Activated CD4-positive, alpha-beta memory T cell treated with anti-CD3 and anti-CD28 coated beads, Interleukin-2, amount 10 ng/mL, durations not matched to agents 7 days and 5 days (primary cell): ENCODE measurements at places on chromosomes 7 and 10. TPM values are rescaled to one million over a fixed set of nuclear protein-coding genes. Genes with fewer than 3 reads are reported as not detected.

GRCh38 chr10:60942788-60943315 is 1.1 kb downstream of the RHOBTB1 start:
- peak; percentile 53 for DNase-seq

DNA sequence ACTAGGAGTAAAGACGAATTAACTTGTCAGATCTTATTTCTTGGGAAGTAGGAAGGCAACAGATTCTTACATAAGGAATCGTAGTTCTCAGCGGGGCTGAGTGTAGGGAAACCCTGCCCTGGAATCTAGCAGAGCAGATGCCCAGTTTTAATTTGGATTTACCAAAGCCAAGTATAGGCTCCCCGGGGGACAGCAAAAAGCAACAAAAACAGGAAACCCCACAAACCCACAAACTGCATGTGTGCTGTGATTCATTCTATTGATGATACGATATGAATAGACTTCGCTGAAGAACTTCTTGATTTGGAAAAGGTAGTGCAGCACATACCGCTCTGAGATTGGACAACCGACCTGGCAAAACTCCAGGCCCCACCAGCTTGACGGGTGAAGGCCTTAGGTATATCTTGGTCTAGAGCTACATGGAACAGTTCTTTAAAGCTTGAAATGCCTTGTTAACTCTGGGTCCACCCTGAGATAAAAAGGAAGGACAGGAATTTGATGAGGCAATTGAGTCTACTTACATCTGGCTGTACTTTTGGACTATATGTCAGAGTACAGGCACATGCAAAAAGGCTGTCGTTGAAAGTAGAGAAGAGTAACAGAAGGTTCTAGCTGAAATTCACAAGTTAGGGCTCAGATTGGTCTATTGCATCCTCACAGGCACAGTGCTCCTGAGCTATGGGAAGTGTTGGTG is 49.1 kb downstream of the STRA8 start:
- DNase-seq, result peak; percentile 21

- DNase-seq, result no peak
Observed at GRCh38 chr10:91907914-91908336, 1.4 kb downstream of the FGFBP3 start.

DNA sequence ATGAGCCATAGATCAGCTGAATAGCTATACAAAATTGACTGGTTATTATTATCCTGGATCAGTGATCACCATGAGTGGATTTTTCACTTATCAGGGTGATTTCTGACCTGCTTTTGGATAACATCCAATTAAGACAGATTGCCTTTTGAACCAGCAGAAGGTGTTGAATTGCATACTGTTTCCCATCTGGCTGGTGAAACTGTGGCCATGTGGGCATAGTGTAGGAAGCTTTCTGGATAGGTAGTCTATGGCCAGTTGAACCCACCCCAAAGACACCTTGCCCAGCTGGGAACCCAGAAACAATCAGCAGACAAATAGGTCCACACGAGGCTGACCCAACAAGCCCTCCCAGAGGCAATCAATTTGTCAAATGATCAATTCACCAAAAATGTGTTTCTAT is 29.3 kb downstream of the DNAJC12 start:
- DNase-seq, result no peak

DNA sequence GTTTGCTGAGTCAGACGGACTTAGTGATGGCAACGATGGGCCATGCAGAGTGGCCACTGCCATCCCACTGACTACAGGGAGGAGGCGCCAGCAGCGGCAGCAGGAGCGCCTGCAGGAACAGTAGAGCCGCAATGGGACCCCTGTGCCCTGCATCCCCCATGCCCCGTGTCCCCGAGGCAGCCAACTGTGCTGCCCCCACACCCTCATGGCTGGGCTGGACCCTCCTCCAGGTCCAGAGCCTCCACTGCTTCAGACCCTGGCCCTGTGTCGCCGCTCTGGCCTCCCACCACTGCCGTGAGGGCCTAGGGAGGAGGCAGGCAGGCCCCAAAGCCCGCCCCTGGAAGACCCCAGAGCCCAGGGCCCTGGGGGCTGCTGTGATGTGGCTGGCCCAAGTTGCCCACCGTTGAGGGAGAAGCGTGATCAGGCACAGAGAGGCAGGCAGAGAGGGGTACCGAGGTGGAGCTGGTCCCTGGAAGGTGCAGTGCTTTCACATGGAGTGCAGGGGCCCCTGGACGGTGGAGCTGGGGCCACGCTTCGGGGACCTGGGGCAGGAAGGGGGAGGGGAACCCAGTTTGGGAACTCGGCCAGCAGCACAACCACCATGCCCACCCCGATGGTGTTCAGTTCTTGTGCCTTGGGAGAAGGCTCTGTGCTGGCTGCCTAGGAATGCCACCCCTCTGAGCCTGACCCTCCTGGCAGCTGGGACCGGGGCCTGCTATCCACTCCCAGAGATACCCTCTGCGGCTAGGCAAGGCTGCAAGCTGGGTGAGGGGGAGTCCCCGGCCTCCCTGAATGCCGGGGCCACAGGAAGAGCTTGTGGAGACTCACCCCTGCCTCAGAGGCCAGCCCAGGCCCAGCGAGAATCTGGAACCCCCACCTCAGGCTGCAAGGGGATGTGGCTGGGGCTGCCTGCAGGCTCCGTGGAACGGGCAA is 32.6 kb downstream of the DKK1 start:
- DNase-seq, result no peak

The AGR2 gene
- not detected for total RNA-seq

GRCh38 chr10:131902211-131902610 is 1.4 kb downstream of the PPP2R2D start:
- DNase-seq, result no peak

The STK31 gene
- not detected for total RNA-seq

The PNLIP gene
- not detected for total RNA-seq

GRCh38 chr7:101118856-101119255 is 8.0 kb upstream of the SERPINE1 start:
- DNase-seq, result no peak
